ENCODE measurements at places on chromosomes 11 and 22.

GRCh38 chr11:11582011-11582701, 39.6 kb downstream of the GALNT18 start:
- DNase-seq = no peak

- DNase-seq = no peak
Measured at GRCh38 chr22:19275919-19276600, 15.5 kb downstream of the CLTCL1 start.

GRCh38 chr11:60502221-60502775, 9.7 kb downstream of the MS4A12 start:
- no peak for DNase-seq

- DNase-seq = no peak
Measured at GRCh38 chr11:12494699-12495098, 117.3 kb downstream of the PARVA start.

- no peak for DNase-seq
Measured at GRCh38 chr11:67179892-67180490, 60.9 kb downstream of the KDM2A start.

DNA sequence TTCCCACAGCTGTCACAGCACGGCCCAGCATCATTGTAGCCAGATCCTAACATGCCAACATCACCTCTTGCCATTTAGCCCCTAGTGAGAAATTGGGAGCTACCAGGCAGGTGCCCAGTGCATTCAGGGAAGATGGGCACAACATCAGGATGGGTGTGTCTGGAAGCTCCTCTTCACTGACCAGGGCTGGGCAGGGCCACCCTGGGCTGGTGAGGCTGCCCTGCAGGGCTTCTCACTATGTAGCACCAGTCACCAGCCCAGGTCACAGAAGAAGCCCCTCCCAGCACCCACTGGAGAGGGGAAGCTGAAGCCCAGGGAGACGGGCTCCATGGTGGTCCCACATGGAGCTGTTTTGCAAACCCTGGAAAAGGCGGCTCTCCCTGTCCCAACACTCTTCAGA, 13.9 kb downstream of the ZNF74 start:
- no peak for DNase-seq

GRCh38 chr11:119496997-119497396, 74.0 kb upstream of the THY1 start:
- no peak for DNase-seq

DNA sequence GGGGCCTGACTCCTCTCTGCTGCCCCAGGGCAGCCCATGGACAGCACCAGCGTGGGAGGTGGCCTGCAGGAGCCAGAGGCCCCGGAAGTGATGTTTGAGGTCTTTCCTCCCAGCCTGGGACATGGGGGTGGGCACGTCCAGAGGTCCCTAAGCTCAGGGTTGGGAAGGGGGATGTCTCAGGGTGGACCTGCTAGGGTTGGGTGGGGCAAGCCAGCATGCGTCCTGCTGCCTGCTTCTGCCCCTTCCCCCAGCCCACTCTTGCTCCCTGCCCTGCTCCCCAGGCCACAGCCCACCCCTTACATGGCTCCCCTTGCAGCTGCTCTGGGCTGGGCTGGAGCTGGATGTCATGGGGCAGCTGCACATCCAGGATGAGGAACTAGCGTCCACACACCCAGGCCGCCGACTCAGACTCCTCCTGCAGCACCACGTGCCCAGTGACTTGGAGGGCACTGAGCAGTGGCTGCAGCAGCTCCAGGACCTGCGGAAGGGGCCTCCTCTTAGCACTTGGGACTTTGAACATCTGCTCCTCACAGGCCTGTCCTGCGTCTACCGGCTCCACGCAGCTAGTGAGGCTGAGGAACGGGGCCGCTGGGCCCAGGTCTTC, 1.3 kb downstream of the FAM180B start:
- no peak for DNase-seq

GRCh38 chr11:798093-798713, at the start of gene SLC25A22:
SLC25A22 (minus strand) TSS chr11:798281; CDS start chr11:795006, 3,275 bp downstream.
- peak; percentile 52 for DNase-seq

GRCh38 chr11:101996111-101996510, 51.1 kb upstream of the CFAP300 start:
- DNase-seq = no peak
